ENCODE measurements at places on chromosomes 13 and 19.

DNA sequence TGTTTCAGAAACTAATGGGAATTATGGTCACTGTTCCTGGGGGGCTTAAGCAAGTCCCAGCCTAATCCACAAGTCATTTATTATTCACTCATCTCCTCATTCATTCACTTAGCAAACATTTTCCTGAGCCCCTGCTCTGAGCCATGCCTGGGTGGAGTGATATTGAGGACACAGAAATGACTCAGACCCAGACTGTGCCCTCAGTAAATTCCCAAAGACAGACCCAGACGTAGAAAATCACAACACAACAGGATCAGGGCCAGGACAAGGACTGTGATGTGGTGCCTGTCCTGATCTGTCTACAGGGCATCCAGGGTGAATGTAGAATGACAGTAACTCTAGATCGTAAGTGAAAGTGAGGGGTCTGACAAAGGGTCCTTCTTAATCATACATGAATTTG lies 7.0 kb upstream of the SPACA6 start:
- DNase-seq: no peak

- no peak for DNase-seq
These were observed 122.1 kb upstream of the SPATA13 start for GRCh38 chr13:24038405-24038804.

GRCh38 chr13:45178349-45179162 lies 22.3 kb downstream of the KCTD4 start:
- DNase-seq: peak; percentile 39

- no peak for DNase-seq
These were observed 25.2 kb downstream of the ACTL9 start for GRCh38 chr19:8673276-8673891.

GRCh38 chr13:60178327-60178726 lies 14.6 kb upstream of the DIAPH3 start:
- no peak for DNase-seq

GRCh38 chr19:45653634-45654033 lies 14.4 kb upstream of the GIPR start:
- no peak for DNase-seq

DNA sequence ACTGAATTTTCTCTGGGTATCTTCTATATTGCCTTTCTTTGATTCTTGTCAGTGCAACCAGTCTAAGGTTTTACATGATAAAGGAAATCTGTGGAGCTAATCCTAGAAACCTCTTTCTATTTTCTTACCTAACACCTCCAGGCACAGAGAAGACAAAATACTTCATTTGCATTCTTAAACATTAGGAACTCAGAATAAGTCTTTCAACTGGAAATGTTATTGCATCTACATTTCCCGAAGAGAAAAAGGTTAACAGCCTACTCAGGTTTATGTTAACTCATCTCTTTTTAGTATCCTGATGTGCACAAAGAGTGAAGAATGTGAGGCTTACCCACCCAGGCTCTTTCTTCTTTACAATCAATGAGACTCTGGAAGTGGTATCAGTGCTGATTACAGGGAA lies 106.7 kb downstream of the PCCA start:
- DNase-seq: no peak

GRCh38 chr13:93343097-93343496 lies 116.5 kb downstream of the GPC6 start:
- no peak for DNase-seq

GRCh38 chr13:109494925-109495369 lies 291.4 kb downstream of the IRS2 start:
- peak; percentile 48 for DNase-seq

GRCh38 chr19:44744871-44745332 lies 3.6 kb upstream of the BCL3 start:
- no peak for DNase-seq

- no peak for DNase-seq
These were observed 909.8 kb downstream of the EFNB2 start for GRCh38 chr13:105625691-105626090.

DNA sequence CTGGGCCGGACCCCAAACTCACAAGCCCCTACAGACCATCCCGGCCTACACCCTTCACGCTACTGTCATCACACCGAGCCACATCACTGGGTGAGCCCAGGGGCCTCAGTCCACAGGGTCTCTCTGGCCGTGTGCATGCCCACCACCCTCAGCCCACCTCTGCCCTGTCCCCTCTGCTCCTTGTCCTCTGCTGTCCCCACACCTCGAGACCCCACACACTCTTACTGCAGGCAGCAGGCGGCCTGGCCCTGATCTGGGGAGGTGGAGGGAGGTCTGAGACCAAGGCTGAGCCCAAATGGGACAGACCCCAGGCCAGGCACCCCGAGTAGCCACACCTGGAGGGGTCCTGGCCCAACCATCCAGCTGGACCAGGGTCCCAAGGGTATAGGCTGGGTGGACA lies 35.2 kb downstream of the PEPD start:
- no peak for DNase-seq

GRCh38 chr19:30431591-30431990 lies 59.4 kb downstream of the ZNF536 start:
- DNase-seq: no peak

- DNase-seq: no peak
These were observed 150.9 kb downstream of the RGCC start for GRCh38 chr13:41608111-41608838.

DNA sequence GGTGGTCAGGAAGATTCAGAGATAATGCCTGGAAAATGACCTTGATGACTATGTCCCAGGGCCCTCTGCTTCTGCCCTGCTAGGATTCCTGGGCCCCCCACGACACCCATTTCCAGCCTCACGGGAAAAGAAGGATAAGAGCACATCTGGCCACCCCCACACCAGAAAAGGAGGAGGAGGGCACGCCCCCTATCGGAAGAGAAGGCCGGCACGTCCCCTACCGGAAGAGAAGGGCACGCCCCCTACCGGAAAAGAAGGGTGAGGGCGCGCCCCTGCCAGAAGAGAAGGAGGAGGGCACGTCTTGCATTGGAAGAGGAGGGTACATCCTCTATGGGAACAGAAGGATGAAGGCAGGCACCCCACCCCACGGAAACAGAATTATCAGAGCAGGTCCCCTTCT lies 84.3 kb downstream of the IER2 start:
- no peak for DNase-seq

DNA sequence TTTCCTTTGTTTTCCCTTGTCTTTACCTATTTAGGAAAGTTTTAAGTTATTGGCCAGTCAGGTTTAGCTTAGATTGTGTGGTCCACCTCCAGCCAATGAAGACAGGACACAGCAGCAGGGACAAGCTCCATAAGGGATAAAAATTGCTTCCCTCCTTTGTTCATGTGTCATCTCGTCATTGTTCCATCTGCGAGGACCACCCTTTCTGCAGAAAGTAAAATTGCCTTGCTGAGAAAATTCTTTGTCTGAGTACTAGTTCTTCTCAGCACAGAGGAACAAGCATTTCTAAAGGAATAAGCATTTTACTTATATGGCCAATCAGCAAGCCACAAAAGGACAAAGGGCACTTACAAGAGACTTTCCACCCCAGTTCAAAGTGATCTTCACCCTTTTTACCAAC lies 11.4 kb downstream of the ZNF560 start:
- no peak for DNase-seq

GRCh38 chr13:103104340-103104739 lies 38.1 kb upstream of the SLC10A2 start:
- DNase-seq: no peak

GRCh38 chr19:11196406-11197287 lies 698 bp downstream of the KANK2 start:
- DNase-seq: peak; percentile 67

DNA sequence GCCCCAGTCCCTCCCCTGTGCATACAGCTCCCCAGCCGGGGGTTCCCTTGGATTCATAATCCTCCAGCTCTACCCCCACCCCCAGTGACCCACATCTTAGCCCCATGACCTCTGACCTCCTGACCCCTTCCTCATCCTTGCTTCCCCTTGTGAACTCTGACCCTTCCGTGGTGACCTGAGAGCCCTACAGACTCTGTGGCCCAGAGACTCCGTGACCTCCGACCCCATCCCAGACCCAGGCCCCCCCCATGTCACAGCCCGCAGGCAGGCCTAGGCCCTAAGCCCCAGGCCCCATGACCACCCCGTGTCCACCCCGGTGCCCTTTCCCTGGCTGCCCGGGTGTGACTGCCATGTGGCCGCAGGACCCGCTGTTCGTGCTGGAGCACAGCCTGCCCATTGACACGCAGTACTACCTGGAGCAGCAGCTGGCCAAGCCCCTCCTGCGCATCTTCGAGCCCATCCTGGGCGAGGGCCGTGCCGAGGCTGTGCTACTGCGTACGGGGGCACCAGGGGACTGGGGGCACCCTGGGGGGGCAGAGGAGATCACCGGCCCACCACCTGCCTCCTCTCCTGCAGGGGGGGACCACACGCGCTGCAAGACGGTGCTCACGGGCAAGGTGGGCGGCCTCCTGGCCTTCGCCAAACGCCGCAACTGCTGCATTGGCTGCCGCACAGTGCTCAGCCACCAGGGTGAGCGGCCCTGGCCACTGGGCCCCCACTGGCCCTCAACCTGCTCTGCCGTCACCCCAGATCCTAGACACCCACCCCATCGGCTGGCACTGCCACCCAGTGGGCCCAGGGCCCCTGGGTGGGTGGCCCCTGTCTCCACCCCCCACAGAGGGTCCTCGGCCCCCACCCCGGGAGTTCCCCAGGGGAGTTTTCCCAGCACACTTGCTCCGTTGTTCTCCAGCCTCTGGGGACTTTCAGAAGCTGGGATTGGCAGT lies 2.4 kb upstream of the SPIB start:
- DNase-seq: no peak

DNA sequence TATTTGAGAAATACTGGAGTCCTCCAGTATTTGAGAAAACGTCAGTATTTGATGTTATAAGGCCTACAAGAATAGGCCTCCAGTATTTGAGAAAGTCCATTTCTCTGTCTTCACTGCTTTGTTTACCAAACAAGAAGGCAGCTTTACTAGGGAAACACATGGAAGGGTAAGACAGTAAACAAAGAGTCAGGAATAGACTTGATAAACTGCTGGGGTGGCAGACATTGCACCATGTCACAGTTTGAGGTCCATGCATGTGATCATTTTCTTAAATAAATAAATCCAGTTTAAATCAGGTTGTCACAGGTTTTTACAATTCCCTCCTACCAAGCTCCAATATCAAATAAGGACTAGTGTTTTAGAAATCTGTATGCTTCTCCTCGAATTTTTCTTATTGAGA lies 1431.0 kb upstream of the SPRY2 start:
- DNase-seq: no peak

- no peak for DNase-seq
These were observed 10.3 kb downstream of the EHD2 start for GRCh38 chr19:47723581-47723940.

DNA sequence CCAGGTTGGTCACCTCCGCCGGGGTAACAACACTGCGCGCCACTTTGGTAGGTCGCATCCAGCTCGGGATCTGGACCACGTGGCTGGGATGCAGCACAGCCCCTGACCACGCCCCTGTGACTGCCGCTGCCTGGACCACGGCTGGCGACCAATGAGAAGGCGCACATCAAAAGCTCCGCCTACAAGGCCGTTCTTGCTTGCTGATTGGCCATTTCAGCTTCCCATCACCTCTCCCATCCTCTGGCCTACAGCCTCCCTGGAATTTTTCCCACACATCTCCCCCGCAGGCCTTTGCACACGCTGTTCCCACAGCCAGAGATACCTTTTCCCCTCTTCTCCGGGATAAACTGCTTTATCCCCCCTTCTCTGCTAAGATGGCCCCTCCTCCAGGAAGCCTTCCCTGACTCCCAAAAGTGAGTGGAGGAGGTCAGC lies 12.5 kb upstream of the MAP1S start:
- no peak for DNase-seq

DNA sequence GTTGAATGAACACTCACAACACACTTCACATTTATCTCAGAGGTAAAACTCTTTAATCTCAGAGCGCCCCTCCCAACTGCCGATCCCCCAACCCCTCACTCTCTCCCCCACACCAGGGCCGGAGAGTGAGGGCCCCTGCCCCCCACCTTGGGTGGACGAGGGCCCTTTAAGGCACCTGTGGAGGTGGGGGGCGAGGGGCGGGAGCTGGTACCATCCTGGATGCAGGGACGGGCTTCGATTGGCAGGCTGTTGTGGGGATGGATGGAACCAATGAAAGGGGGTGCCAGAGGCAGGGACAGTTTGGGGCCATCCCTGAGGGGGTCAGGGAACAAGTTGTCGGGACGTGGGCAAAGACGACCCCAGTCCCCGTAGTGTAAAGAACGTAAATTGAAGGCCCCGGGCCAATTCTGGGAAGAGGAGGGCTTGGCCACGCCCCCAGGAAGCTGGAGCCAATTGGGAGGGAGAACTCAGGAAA lies 1.7 kb upstream of the PNKP start:
- no peak for DNase-seq

DNA sequence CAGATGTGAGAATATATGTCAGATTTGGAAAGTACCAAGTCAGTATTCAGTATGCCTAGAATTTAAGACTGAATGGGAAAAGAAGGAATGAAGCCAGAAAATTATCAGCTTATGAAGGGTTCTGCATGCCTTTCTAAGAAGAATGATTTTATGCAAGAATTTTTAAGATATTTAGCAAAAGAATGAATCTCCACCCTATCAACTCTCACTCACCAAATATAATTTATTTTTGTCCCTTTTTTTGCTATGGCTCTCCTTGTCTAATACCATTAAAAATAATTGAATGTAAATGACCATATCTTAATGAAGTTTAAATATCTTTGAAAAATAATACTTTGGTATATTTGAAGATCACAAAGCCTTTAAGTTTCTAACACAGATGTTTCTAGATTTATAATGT lies 612.7 kb upstream of the GPC6 start:
- no peak for DNase-seq

GRCh38 chr19:44992336-44993163 lies 8.7 kb upstream of the RELB start:
- DNase-seq: no peak

GRCh38 chr13:85266331-85266730 lies 532.9 kb downstream of the SLITRK6 start:
- DNase-seq: no peak

- DNase-seq: no peak
These were observed 125.0 kb downstream of the TNFRSF19 start for GRCh38 chr13:23695196-23695595.

GRCh38 chr19:38227287-38228004 lies 3.4 kb upstream of the DPF1 start:
- DNase-seq: no peak

DNA sequence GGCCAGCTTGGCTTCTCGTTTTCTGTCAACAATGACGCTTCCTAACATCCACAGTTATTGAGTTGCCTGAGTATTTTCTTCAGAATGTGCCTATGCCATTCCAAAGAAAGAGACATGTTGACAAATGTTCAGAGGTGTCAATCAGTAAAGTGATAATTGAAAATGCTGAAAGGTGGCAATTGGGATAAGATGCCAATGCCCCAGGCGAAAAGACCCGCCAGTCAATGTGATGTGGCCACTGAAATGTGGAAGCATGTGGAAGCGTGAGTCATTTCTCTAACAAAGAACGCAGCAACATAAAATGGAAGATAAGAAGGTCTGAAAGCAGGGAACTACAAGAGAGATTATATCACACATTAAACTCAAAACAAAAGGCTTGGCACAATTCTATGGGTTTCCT lies 882.2 kb upstream of the SLC10A2 start:
- DNase-seq: no peak

GRCh38 chr19:47545061-47545948 lies 27.6 kb downstream of the ZNF541 start:
- DNase-seq: no peak

GRCh38 chr19:17423429-17424208 lies 3.8 kb downstream of the MVB12A start:
- DNase-seq: no peak

All from hindlimb muscle (tissue), 1 donor.